ENCODE measurements at places on chromosomes 2 and 18. TPM values are rescaled to one million over a fixed set of nuclear protein-coding genes. Genes with fewer than 3 reads are reported as not detected.

The VRK2 gene
- 26.3 TPM for total RNA-seq

DNA sequence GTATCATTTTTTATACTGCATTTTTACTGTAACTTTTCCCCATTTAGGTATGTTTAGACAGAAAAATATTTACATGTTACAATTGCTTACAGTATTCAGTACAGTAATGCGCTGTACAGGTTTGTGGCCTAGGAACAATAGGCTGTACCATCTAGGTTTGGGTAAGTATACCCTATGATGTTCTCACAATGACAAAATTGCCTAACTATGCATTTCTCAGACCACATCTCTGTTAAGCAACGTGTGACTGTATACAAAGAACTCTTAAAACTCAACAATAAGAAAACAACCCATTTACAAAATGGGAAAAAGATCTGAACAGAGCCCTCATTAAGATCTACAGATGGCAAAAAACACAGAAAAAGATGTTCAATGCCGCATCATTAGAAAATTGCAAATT, 29.4 kb downstream of the FAM210A start:
- no peak for DNase-seq
- no peak overlapping the region for H3K4me3 ChIP-seq
- H3K27ac ChIP-seq: no peak overlapping the region
- peaks cover 23% of the 10 kb centered on the region for H3K4me1 ChIP-seq
- H3K36me3 ChIP-seq: peaks cover 10% of the 10 kb centered on the region

- DNase-seq: no peak
- peaks cover 3% of the 10 kb centered on the region for H3K36me3 ChIP-seq
- H3K27me3 ChIP-seq: peaks cover 8% of the 10 kb centered on the region
- no peaks in the 10 kb centered on the region for H3K4me1 ChIP-seq
- H3K27ac ChIP-seq: no peak overlapping the region
- no peak overlapping the region for H3K4me3 ChIP-seq
Measured at GRCh38 chr2:101509499-101510284, 34.8 kb upstream of the RFX8 start.

- H3K27ac ChIP-seq: no peak overlapping the region
- H3K4me1 ChIP-seq: peaks cover 8% of the 10 kb centered on the region
- no peak for DNase-seq
- H3K4me3 ChIP-seq: no peak overlapping the region
- H3K36me3 ChIP-seq: no peaks in the 10 kb centered on the region
Measured at GRCh38 chr18:44541781-44542180, 138.9 kb upstream of the SETBP1 start.

DNA sequence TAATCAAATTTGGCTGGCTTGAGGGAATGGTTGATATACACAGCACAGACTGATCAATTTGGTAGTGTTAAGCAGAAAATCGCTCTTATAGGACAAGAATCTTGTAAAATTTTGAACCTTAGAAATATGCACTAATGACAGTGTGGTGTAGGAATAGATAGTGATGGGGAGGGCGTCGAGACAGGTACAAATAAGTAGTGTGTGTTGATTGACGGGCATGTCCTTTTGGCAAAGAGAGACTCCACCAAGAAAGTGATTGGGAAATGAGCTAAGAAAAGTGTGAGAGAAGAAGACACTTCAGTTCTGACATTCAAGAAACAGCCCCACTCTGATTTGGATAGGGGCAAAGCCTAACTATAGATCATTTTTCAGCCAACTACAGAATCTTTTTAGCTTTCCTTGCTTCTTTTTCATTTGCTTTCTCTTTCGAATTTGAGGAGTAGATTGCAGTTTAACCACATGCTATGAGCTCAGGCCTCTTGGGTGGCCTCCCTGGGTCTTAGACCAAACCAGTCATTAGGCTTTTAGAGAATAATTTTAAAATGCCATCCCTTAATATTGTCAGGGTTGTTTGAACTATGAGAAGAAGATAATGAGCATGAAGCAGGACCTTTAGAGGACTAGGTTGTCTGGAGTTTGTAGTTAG, 127.1 kb downstream of the CERS6 start:
- peaks cover 38% of the 10 kb centered on the region for H3K4me1 ChIP-seq
- H3K4me3 ChIP-seq: peak overlapping the region; percentile 79
- H3K27me3 ChIP-seq: no peaks in the 10 kb centered on the region
- no peak for DNase-seq
- peak overlapping the region; percentile 87 for H3K27ac ChIP-seq

- no peak overlapping the region for H3K4me3 ChIP-seq
- no peaks in the 10 kb centered on the region for H3K4me1 ChIP-seq
- H3K27ac ChIP-seq: no peak overlapping the region
- peaks cover 10% of the 10 kb centered on the region for H3K27me3 ChIP-seq
- no peak for DNase-seq
Measured at GRCh38 chr2:217520356-217521010, 482.3 kb downstream of the TNS1 start.

The CPS1 gene
- 0.05 TPM for total RNA-seq

GRCh38 chr2:133791191-133791590, 222.9 kb upstream of the NCKAP5 start:
- no peaks in the 10 kb centered on the region for H3K36me3 ChIP-seq
- no peak overlapping the region for H3K27ac ChIP-seq
- H3K27me3 ChIP-seq: no peaks in the 10 kb centered on the region

DNA sequence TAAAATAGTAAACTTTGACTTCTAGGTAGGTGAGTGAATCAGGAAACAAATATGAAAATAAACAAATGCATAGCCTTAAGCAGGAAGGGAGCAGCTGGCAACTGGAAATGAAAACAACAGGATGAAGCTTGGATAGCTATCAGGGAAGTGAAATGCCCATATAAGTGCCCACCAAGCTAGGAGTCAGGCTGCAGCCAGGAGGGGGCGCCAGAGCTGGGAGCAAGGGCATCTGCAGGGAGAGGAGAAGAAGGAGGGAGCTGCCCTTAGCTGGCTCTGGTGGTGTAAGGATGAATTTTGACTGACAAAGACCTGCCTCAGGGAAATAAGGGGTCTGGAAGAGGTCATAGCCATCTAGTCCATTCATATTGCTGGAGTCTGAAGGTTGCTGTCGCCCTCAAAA, 298.3 kb downstream of the TDRD15 start:
- H3K36me3 ChIP-seq: no peaks in the 10 kb centered on the region
- no peaks in the 10 kb centered on the region for H3K27me3 ChIP-seq
- H3K4me1 ChIP-seq: no peaks in the 10 kb centered on the region
- no peak for DNase-seq

GRCh38 chr2:214393796-214394195, 17.1 kb upstream of the VWC2L start:
- no peak overlapping the region for H3K27ac ChIP-seq
- H3K4me1 ChIP-seq: no peaks in the 10 kb centered on the region
- no peak for DNase-seq
- no peak overlapping the region for H3K4me3 ChIP-seq

The RUFY4 gene
- total RNA-seq: not detected

DNA sequence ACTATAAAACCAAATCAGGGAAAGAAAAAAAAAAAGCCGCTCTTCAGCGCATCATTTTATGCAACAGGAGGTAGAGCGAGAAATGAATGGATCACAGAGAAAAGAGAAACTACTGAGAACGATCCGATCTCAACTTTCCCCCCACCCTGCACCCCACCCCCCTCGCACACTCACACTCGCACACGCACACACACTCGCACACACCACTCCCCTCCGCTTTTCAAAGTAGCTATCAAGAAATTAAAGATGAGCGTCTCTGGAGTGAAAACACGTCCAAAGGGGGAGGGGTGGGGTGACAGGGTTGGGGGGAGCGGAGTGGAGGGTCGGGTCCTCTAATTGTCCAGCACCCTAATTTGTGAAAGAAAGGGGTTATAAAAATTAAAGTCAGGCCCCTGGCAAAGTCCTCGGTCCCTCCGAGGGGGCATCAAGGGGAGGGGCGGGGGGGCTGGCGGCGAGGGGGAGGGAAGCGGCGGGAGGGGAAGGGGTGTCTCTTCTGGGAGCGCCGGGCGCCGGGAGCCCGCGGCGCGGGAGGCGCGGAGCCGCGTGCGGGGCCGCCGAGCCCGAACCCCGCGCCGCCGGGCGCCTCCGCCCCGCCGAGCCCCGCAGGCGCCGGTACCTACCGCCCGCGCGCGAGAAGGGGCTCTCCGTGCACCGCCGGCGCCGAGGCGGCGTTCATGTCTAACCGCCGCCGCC, 428 bp downstream of the TCF4 start:
- peak; percentile 60 for DNase-seq
- peaks cover 6% of the 10 kb centered on the region for H3K36me3 ChIP-seq
- peaks cover 25% of the 10 kb centered on the region for H3K4me1 ChIP-seq
- peak overlapping the region; percentile 93 for H3K4me3 ChIP-seq

- no peak overlapping the region for H3K27ac ChIP-seq
- H3K4me3 ChIP-seq: no peak overlapping the region
- no peaks in the 10 kb centered on the region for H3K27me3 ChIP-seq
- peaks cover 23% of the 10 kb centered on the region for H3K36me3 ChIP-seq
Measured at GRCh38 chr2:115807276-115807675, 1364.8 kb downstream of the DPP10 start.

The ATOH8 gene
- not detected for total RNA-seq

- H3K4me1 ChIP-seq: no peaks in the 10 kb centered on the region
- no peak overlapping the region for H3K4me3 ChIP-seq
- peaks cover 32% of the 10 kb centered on the region for H3K27me3 ChIP-seq
- DNase-seq: no peak
- H3K36me3 ChIP-seq: no peaks in the 10 kb centered on the region
- H3K27ac ChIP-seq: no peak overlapping the region
Measured at GRCh38 chr18:48193521-48194492, 215.4 kb downstream of the ZBTB7C start.

The DUSP2 gene
- total RNA-seq: 52.0 TPM

DNA sequence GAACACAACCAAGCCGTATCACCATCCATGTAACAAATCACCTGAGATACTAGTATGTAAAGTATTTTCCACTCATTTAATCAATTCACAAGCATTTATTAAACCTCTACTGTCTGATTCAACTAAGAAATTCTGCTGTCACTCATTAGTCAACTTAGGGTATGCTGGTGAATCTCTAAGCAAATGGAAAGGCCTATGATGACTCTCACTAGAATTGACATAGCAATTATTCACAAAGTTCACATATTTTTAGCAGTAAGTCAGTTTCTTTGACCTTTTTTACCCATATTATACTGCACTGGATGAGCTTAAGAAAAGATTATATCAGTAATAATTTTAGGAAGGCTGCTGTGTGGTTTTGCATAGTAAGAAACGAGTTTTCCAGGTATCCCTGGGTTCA, 130.1 kb downstream of the SLC8A1 start:
- no peaks in the 10 kb centered on the region for H3K36me3 ChIP-seq
- H3K27me3 ChIP-seq: no peaks in the 10 kb centered on the region
- H3K4me3 ChIP-seq: no peak overlapping the region
- H3K4me1 ChIP-seq: no peaks in the 10 kb centered on the region
- DNase-seq: no peak

DNA sequence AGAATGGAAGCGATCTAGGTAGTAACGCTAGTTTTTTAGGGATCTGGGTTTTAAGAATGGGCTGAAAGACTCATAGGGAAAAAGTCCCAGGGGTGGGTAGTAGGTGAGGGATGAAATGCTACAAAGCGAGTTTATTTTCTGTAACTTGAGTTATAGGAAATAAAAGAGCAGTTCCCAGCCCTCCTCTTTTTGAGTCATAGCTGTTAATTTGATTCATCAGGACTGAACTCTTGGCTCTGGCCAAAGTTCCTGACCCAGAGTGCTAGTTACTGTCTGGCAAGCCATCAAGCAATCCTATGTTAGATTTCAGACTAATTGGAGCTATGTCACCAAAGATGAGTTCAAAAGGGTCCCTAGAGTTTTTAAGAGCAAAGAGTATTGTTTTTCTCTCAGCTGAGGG, 17.4 kb upstream of the NOSTRIN start:
- H3K27me3 ChIP-seq: no peaks in the 10 kb centered on the region
- H3K4me1 ChIP-seq: no peaks in the 10 kb centered on the region
- H3K27ac ChIP-seq: no peak overlapping the region
- no peak for DNase-seq

- no peak for DNase-seq
- no peaks in the 10 kb centered on the region for H3K27me3 ChIP-seq
- H3K36me3 ChIP-seq: no peaks in the 10 kb centered on the region
- H3K4me1 ChIP-seq: peaks cover 4% of the 10 kb centered on the region
- no peak overlapping the region for H3K4me3 ChIP-seq
Measured at GRCh38 chr2:54103454-54104314, 11.7 kb upstream of the ACYP2 start.

- H3K36me3 ChIP-seq: no peaks in the 10 kb centered on the region
- no peak for DNase-seq
- no peaks in the 10 kb centered on the region for H3K27me3 ChIP-seq
- H3K27ac ChIP-seq: no peak overlapping the region
- H3K4me3 ChIP-seq: no peak overlapping the region
Measured at GRCh38 chr2:40257340-40258134, 194.4 kb downstream of the SLC8A1 start.

DNA sequence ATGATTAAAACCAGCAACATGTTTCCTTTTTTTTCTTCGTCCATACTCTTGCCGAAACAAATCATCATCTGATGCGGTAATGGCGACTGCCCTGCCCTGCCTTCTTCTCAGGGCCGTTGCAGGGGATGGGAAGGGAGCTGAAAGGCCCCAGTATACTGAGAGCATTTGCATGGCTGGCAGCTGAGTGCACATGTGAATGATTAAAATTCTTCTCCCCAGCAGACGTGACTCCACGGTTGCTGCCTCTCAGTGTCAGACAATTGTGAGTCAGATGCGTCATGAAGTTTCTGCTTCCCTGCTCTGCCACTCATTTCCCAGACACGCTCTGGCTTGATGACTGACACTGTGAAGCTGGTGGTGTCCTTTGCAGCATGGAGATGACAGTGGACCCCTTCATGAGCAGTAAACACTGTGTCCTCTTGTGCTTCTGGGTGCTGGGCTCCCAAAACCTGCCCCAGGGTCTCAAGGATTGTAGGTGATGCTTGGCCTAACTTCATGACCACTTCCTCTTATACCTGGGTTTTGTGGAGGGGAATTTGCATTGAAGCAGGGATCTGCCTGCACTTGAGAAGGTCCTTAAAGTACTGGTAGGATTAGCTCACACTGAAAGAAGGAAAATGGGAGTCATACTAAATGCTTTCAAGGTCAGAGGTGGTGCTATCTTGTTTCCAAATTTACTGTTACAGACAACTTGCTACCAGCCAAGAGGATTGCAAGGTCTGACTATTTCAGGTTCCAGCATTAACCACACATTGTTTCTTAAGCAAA, 222.5 kb upstream of the COPS8 start:
- H3K27me3 ChIP-seq: no peaks in the 10 kb centered on the region
- no peak for DNase-seq
- no peaks in the 10 kb centered on the region for H3K4me1 ChIP-seq
- H3K4me3 ChIP-seq: no peak overlapping the region
- no peak overlapping the region for H3K27ac ChIP-seq

DNA sequence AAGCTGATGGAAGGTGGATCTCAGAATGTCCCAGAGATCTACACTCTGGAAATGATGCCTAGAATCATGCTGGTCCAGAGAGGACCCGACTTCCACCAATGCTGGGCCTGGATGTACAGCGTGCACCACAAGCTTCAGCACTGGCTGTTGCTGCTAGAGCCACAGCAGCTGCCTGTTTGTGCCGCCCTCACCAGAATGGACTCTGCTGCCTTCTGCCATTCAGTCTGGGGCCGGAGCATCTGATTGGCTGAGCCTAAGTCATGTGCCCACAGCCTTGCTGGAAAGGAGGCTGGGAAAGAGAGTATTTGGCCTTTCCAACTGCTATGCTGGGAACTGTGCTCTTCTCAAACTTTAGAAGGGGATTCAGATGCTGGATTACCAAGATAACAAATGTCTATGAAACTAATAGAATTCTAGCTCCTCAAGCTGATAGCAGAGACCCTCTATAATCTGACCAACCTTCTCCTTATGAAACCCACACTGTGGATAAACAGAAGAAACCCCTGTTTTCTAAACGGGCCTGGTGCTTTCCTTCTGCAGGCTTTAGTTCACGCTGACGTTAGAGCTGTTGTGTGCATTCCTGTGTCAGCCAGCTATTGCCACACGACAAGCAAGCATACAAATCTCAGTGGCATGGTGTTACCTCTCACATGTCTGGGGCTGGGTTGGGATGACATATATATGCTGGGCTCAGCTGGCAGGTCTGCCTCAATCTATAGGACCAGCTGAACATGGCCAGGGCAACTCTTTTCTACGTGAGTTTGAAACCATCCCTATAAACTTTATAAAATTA, 4.1 kb upstream of the LOXHD1 start:
- H3K27me3 ChIP-seq: peaks cover 21% of the 10 kb centered on the region
- H3K4me3 ChIP-seq: no peak overlapping the region
